ENCODE measurements at places on chromosomes 2 and 18.

DNA sequence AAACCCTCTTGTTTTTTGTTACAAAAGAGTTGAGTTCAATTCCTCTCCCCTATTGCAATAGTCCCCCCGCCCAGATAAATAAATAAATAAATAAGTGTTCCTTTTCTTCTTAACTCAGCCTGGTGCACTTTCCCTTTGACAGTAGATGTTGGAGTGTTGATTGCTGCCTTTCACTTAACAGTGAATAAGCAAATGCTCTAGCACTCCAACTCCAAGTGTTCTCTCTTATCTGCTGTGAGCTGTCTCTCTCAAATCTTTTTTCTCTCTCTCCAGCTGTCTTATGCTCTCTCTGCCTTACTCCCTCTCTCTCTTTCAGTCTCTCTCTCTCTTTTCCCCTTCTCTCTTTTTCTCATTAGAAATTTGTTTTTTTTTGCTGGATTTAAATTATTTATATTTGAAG lies 216.7 kb downstream of the TMX3 start:
- DNase-seq = no peak

- no peak for DNase-seq
Observed at GRCh38 chr2:232533944-232534710, 5.4 kb upstream of the CHRNG start.

DNA sequence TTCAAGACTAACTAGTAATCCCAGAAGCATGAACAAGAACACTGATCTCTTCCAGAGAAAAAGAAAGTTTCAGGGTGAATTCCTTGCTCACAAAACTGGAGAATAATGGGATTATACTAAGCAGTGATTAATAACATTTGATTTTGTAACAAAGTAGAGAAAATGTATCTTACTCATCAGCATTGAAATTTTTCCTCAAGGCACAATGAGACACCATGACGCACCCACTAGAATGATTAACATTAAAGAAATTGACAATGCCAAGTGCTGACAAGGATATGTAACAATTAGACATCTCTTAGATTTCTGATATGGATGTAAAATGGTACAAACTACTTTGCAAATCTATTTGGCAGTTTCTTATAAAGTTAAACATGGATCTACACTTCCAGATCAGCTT lies 101.1 kb upstream of the EPHA4 start:
- DNase-seq = no peak

DNA sequence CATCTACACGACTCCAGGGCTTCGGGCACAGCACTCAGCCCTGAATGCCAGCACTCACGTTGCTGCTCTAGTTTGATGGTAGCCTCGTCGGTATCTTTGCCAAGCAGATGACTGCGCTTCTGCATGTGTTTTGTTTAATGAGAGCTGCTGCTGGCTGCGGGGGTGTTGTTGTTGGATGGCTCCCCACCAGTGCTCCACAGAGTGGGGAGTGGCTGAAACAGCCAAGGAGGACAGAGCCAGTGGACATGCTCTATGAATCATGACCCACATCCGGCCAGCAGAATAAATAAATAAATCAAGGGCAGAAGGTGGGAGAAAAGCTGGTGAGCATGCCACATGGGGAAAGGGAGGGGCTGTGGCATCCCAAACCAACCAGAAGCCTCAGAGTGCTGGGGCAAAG lies 131.2 kb upstream of the SOX11 start:
- DNase-seq = no peak

- DNase-seq = no peak
Observed at GRCh38 chr2:135590619-135591260, 59.5 kb downstream of the R3HDM1 start.

DNA sequence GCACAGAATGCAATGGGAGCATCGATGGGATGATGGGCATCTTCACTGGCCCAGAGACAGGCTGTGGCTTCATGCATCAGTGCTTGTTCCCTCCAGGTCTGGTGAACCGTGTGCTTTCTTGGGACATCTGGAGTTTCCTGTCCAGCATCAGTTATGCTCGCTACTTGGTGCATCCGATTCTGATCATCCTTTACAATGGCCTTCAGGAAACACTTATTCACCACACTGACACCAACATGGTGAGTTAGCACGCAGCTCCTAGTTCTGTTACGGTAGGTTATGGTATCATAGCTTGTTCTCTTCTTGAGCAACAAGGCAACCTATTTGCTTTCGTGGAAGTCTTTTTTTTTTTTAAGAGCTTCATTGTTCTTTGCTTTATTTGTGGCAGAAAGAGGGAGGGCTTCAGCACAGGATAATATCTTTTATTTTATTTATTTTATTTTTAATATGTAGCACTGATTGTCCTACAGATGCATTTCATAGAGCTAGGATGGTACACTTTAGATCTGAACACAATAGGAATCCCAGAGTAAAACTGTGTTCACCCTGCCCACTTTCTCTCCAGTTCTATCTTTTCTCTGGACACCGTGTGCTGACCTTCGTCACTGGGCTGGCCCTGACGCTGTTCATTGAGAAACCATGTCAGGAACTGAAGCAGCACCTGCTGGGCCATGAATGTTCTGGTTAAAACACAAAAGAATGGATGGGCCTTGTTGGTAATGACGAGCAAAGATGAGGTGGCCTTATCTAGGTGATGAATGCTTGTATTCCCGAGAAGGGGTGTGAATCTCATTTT lies 71.2 kb upstream of the SEC11C start:
- no peak for DNase-seq

GRCh38 chr18:59715445-59715844 lies 18.2 kb upstream of the CCBE1 start:
- DNase-seq = no peak

- DNase-seq = peak; percentile 48
Observed at GRCh38 chr2:114550895-114551793, 108.7 kb downstream of the DPP10 start.

GRCh38 chr2:167249197-167249596 lies 360.9 kb downstream of the XIRP2 start:
- DNase-seq = no peak

DNA sequence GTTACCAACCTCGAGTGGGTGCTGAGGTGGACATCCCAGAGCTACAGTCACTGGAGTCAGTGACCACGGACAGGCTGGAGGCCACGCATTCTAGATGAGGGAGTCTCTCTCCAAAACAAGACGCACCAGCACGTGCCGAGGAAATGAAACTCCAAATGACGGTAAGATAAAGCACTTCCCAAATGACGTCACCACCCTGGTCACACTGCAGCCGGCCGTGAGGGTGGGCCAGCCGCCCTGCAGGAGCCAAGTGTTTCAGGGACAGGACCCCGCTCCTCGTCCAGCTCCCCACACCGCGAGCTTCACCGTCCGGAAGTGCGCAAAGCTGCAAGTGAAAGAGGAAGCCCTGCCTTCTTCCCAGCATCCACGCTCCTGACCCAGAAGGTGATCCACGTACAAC lies 99.4 kb downstream of the ZNF516 start:
- no peak for DNase-seq

DNA sequence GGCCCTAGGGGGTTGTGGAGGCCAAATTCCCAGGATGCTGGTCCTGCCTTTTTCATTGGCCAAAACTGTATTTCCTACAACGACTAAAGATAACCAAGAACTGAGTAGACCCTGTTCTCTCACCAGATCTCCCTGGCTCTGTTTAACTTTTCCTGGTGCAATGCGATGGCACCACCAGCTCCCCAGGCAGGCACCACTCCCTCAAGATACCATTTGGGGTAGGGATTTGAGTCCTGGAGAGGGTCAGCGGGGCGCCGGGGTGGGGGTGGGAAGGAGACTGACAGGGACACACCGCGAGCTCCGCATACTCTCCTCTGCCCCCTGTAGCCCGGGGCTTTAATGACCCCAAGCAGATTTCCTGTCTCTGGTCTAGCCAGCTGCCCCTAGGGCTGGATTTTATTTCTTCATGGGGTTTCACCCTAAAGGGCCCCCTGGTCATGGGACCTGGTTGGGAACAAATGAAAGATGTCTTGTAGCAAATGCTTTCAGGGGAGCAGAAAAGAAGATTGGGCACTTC lies 7.3 kb downstream of the SIX2 start:
- DNase-seq = no peak

GRCh38 chr2:135473567-135473966 lies 57.5 kb downstream of the ZRANB3 start:
- peak; percentile 53 for DNase-seq

- no peak for DNase-seq
Observed at GRCh38 chr2:226446406-226447001, 353.1 kb downstream of the IRS1 start.

DNA sequence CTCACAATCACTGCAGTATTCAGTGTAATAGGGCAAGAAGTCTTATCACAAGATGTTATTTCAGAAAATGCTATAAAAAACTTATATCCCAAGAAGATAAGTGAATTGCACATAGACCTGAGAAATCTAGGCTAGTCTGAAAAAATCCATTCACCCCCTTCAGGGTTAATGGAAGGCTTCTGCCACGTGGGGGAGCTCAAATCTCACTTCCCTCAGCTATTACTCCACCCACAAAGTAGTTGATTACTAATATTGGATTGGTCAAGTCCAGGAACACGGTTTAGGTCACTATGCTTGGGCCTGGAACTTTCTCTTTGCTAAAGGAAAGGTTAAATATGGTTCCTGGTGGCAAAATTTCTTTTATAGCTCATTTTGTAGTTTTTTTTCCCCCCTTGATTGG lies 51.2 kb upstream of the ADAM23 start:
- DNase-seq = peak; percentile 58

GRCh38 chr2:181407171-181407570 lies 50.0 kb upstream of the ITGA4 start:
- DNase-seq = peak; percentile 16
